ENCODE measurements at places on chromosomes 5 and 9. TPM values are rescaled to one million over a fixed set of nuclear protein-coding genes. Genes with fewer than 3 reads are reported as not detected.

DNA sequence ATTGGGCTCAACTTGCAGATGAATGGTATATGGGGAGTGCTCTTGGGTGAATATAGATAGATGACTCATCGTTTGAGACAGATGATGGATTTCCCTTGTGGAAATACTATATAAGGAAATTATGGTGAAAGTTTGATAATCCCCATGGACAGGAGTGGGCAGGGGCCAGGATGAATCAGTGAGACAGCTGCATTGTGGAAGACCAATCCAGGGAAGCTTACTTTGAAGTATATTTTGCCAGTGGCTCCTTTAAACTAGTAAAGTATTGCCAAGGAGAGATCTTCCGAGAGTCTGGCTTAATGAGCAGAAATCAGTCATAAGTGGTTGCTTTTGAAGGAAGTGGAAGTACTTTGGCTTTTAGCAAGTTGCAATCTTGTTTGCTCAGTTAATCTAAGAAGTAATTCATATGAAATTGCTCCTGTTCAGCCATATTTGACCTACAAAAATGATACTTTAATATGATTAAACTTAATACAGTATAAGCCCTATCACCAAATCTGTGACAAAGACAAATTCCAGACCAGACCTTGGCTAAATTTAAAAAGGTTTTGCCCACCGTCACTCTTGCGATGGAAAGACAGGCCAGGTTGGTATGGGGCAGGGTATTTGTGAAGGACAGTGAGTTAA, 9.3 kb upstream of the TNC start:
- no peak for DNase-seq

Gene ENTPD2
- total RNA-seq: 1.7 TPM

DNA sequence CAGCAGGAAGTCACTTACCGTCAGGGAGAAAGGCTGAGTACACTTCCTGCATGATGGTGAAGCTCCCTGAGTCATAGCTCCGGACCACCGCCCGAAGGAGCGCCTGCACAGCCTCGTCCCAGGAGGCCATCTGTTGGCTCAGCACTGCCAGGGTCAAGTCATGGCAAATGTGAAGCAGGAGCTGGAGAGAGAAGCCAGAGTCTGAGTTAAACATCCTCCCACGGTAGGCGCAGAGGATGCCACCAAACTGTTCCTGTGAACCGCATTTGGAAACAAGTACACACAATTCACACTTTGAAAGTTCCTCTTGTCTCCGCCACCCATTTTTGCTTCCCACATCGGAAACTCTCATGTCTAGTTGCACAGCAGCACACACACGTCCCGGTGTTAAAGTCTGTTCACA, 33.9 kb downstream of the CNOT8 start:
- no peak for DNase-seq

DNA sequence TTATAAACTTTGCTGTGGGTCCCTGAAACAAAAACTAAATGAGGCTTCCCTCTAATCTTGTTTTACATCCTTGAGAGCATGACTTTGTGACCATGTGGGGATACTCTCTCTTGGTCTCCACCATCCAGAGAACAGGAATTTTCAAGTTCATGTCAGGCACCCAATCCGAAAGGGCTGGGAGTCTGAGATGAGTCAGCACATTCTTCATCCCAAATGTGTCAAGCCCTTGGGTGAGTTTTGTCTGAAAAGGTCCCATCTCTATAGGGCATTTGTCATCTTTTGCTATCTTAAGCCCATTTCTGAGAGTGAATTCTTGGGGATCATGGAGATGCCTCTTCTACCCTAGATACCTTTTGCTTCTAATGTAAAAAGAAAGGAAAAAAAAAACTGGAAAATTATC, 26.9 kb upstream of the RAPGEF6 start:
- no peak for DNase-seq

Gene TRIM41
- total RNA-seq: 23.0 TPM

GRCh38 chr5:94776167-94776566, 157.7 kb downstream of the SLF1 start:
- DNase-seq: no peak

DNA sequence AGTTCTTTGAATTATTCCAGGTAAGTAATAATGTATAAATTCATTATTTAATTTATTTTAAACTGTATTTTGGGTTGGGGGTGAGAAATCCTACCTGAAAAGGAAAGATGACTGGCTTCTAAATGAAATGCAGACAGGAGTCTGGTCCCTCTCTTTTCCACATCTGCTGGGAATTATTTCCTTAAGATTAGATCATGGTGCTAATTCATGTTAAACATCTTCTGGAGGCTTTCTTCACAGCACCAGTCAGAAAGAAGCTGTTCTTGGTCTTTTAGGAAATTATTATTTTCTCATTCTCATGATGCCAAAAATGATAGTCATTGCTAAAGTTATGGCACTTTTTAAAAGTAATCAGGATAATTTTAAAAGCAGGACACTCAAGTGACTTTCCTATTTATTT, 254.2 kb downstream of the CWC27 start:
- DNase-seq: no peak

Gene FOXD4L4
- total RNA-seq: 0.15 TPM

GRCh38 chr5:120655828-120656435, 191.8 kb downstream of the PRR16 start:
- no peak for DNase-seq

Gene NR4A3
- 0.13 TPM for total RNA-seq

Gene GHR
- total RNA-seq: 76.6 TPM

DNA sequence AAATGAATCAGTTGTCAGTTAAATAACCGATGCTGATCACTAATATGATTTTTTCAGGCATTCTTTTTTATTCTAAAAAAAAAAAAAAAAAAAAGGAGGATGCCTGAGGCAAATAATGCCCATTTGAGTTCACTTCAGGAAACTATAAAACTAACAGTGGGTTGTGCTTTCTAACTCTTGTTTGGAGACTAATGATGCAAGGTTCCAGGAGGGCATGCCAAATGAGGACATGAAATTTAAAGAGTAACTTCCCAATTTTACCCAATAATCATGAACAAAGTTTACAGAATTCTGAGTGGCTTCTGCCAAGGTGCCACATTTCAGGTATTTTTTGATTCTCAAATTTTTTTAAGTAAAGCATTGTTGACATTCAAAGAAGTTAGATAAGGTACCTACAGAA, 41.0 kb downstream of the CEP120 start:
- peak; percentile 46 for DNase-seq

- DNase-seq: no peak
Observed at GRCh38 chr5:12360218-12360617, 456.0 kb upstream of the CTNND2 start.

DNA sequence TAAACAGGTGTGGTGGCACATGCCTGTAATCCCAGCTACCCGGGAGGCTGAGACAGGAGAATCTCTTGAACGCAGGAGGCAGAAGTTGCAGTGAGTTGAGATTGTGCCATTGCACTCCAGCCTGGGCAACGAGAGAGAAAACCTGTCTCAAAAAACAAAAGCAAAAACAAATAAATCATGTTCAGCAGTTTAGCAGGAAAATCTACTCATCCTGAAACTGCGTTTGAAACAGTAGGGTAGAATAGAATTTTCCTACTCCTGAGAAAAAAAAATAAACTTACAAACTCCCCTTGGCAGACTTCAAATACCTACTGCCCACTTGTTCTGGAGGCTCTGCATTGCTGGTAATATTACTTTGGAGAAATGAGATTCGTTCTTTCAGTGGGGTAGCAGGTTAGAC, 367.7 kb downstream of the GADD45G start:
- DNase-seq: no peak

GRCh38 chr5:31148959-31149475, 44.5 kb upstream of the CDH6 start:
- no peak for DNase-seq

DNA sequence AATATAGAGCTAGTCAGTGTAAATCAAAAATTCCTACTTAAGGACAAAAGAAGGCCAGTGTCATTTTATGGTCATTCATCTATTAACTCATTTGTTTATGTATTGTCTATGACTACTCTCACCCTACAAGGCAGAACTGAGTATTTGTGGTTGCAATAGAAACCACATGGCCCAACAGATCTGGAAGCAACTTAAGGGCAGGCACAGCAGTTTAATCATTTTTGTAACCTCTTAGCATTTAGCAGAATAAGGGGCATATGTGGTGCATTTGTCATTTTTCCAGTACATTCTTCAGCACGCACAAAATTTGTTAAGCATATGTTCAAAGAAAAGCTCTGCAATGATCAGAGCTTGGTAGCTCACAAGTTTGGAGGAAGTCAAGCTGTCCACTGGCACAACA, 1.1 kb downstream of the FKBP15 start:
- no peak for DNase-seq

DNA sequence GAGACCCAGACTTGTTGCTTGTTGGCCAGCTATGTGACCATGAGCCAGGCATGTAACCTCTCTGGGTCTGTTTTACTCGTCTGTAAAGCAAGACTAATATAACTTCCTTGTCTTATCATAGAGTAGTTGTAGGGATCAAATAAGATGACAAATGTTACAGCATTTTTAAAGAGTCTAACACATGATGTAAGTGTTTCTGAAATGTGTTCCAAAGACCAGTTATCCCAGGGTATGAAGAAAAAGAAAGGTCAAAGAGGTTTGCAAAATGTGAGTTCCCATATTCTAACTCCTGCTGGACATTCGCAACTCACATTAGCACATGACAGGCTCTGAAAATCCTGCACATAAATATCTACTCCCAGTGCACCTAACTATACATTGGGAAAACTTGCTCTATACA, 28.5 kb upstream of the MATR3 start:
- no peak for DNase-seq

- DNase-seq: no peak
Observed at GRCh38 chr5:124583469-124584350, 162.7 kb downstream of the ZNF608 start.

DNA sequence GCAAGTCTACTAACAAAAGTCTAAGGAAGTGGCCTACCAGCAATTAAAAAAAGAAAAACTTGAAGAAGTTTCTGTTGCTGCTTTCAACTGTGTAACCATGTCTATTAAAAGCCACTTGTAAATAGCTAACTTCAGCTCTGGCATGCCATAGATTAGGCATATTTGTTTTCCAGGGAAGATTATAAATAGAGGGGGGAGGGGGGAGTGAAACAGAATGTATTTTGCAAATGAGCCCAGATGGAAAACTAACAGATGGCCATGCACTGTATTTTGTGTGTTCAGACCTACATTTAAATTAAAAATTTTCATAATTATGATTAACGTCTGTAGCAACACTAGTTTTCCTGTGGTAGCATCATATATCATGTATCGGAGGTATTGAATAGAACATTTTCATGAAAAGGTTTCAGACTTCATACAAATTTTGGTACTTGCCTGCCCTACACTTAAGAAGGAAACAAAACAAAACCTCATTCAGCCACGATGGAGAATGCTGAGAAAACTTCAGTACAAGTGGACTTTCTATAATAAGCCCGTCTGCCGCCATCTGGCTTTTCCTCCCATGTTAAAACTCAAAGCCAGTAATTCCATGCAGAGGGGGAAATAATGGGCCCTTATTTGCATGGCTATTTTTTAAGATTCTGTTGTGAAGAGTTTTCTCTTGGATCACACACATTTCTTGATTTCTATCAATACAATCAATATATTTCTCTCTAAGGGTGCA, 220.4 kb upstream of the SMARCA2 start:
- no peak for DNase-seq

GRCh38 chr5:178417391-178417811, 172.8 kb downstream of the COL23A1 start:
- no peak for DNase-seq

DNA sequence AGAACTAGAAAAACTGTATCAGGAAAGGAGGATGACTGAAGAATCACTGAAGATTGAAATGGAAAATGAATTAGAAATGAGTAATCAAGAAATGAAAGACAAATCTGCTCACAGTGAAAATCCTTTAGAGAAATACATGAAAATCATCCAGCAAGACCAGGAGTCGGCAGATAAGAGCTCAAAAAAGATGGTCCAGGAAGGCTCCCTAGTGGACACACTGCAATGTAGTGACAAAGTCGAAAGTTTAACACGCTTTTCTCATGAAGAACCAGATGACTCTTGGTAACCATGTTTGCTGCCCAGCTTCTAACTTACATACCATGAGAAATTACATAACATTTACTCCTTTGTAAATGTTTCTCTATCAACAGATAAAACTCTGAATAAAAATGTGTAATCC, 37.1 kb downstream of the CPLANE1 start:
- no peak for DNase-seq

- DNase-seq: no peak
Observed at GRCh38 chr5:133398646-133399101, 213.7 kb downstream of the FSTL4 start.

Gene ZBTB6
- 2.0 TPM for total RNA-seq

DNA sequence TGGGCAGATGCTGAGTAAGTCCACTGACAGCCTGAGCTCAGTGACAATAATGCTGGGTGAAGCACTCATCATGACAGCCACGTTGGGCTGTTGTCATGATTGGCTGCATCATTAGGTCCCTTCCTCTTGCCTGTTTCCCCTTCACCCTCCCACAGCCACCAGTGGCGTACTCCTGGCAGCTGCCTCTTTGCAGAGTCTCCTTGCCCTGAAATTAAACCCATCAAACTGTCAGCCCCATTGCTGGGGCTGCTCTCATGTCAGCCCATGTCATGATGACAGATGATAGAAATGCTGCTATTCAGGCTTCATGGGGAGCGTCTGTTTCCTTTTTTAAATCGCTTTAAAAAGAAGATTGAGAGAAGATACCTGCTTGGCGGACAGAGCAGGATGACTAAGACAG, 327.4 kb downstream of the AGTPBP1 start:
- no peak for DNase-seq

- no peak for DNase-seq
Observed at GRCh38 chr9:127697575-127697974, 9.2 kb upstream of the CFAP157 start.

DNA sequence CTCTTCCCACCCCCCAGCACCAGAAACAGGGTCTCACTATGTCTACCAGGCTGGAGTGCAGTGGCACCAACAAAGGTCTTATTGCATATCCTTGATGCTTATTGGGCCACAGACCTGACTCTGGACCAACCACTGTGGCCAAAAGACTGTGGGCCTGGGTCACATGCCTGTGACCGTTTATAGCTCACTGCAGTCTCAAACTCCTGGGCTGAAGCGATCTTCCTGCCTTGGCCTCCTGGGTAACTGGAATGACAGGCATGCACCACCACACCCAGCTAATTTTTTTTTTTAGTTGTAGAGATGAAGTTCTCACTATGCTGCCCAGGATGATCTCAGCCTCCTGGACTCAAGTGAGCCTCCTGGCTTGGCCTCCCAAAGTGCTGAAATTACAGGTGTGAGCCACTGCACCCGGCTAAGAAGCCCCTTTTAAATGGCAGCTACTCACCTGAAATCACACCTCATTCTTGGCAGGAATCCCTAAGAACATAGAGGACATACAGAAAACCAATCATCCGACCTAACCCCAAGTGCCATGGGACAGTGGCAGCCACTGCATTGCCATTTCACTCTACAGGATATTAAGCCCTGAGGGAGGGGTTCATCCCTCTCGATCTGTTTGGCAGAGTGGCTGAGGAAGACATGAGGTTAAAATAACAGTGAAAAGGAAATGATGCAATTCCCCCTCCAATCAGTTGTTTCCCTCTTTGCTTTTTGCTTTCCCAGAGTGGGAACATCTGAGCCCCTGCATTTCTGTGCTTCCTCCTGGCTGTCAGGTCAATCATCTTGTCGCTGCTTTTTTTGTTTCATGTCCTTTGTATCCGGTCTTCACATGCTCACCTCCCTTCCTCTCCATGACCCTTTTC, 74.6 kb downstream of the LRRC70 start:
- no peak for DNase-seq

Measured in left lobe of liver (tissue), 2 donors.